SW480 (cell line): ENCODE measurements at places on chromosomes 6 and 20.

GRCh38 chr6:35484921-35485392 lies 11.9 kb downstream of the TEAD3 start:
- peak; percentile 88 for DNase-seq

GRCh38 chr6:113258771-113259170 lies 598.4 kb upstream of the MARCKS start:
- DNase-seq = no peak

- no peak for DNase-seq
Observed at GRCh38 chr6:11140056-11140455, 28.5 kb upstream of the ERVFRD-1 start.

GRCh38 chr6:7728855-7729590 lies 3.1 kb downstream of the BMP6 start:
- DNase-seq = no peak

DNA sequence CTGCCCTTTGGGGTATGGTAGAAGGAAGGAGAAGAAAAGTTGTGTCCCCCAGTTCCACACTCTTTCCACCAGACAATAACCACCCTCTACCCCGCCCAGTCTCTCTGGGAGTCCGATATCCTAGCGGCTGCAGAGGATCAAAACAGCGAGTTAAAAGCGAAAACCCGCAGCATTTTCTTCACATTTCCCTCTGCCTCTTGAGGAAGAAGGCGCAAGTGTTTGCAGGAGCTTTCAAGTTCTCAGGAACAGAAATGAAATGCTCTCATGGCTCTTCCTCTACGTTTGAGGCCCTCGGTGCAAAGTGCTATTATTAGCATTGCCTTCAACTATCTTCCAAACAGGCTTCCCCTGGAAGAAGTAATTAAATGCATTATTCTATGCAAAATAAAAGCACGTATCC lies 52.2 kb upstream of the CCDC167 start:
- no peak for DNase-seq

GRCh38 chr6:38775870-38776269 lies 60.8 kb downstream of the DNAH8 start:
- DNase-seq = no peak

- DNase-seq = no peak
Observed at GRCh38 chr6:72547020-72547419, 74.8 kb upstream of the KCNQ5 start.

DNA sequence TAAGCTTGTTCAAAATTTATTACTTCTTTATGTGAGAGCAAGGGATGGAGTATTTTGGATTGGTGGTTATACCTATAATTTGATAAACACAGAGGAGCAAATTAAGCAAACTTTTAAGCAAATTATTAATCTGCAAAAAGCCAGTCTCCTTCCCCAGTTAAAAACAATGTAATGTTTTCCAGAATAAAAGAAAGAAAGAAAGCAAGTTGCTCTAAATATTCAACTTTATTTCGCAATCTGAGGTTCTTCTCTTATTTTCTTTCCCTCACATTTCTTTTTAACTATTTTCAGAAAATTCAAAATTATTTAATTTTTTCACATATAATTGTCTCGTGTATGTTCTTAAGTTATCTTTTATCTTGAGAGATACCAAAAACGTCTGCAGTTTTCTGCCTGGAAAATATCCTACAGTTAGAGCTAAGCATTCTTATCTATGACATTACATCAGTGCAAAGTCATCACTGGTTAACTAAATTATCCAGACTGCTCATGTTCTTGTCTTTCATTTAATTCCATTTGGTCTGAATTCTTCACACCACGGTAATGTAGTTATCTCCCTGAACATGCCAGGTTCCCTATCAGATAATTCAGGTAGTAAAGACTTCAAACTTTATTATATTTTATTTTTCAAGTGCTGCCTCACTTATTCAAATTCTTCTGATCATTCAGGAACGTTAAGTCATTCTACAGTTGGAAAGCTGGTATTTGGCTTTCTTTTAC lies 3.3 kb upstream of the CNKSR3 start:
- no peak for DNase-seq

DNA sequence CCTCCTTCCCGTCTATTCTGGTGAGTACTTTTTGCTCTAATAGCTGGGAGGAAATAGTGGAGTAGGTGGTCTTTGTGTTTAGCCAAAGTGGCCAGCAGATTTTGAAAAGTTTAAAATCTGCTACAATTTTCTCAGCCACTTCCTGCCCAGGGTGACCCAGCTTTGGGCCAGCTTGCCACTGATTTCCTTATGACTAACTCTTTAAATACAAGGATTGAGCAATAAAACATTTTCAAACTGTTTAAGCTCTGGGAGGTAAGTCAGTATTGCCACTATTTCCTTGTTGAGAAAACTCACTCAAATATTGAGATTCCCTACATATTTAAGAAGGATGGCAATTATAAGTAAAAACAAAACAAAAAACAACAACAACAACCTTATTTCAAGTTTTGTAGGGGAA lies 54.5 kb downstream of the TRMT11 start:
- DNase-seq = no peak

DNA sequence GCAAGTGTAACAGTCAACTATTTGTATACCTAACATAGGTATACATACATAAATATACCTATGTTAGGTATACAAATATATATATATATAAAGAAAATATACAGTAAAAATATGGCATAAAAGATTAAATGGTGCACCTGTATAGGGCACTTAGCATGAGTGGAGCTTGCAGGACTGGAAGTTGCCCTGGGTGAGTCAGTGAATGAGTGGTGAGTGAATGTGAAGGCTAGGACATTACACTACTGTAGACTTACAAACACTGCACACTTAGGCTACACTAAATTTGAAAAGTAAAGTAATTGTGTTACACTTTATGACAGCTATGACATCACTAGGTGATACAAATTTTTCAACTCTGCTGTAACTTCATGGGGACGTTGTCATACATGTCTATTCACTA lies 65.6 kb downstream of the CDC5L start:
- DNase-seq = no peak

DNA sequence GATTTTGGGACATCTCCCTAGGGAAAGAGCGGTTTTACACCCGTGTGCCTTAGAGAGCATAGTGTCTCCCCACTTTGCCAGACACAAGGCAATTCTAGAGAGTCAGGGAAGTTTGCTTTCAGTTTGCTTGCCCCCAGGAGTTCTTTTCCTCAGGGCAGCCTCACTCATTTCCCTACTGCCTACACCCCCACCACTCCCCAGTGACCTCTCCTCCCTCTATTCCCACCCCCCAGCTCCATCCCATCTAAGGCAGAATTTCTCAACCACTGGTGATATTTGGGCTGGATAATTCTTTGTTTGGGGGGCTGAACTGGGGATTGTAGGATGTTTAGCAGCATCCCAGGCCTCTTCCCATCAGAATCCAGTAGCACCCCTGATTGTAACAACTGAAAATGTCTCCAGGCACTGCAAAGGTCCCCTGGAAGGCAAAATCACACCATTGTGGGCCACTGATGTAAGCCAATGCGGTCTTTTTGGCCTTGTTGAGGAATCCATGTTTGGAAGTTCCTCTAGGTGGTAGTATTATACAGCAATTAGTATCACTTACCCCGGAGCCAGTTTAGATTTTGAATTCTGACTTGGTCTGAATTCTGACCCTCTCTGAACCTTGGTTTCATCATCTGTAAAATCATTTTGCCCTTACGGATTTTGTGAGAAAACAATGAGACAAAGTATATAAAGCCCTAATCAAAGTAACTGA lies 1.3 kb downstream of the EPPIN start:
- peak; percentile 68 for DNase-seq

DNA sequence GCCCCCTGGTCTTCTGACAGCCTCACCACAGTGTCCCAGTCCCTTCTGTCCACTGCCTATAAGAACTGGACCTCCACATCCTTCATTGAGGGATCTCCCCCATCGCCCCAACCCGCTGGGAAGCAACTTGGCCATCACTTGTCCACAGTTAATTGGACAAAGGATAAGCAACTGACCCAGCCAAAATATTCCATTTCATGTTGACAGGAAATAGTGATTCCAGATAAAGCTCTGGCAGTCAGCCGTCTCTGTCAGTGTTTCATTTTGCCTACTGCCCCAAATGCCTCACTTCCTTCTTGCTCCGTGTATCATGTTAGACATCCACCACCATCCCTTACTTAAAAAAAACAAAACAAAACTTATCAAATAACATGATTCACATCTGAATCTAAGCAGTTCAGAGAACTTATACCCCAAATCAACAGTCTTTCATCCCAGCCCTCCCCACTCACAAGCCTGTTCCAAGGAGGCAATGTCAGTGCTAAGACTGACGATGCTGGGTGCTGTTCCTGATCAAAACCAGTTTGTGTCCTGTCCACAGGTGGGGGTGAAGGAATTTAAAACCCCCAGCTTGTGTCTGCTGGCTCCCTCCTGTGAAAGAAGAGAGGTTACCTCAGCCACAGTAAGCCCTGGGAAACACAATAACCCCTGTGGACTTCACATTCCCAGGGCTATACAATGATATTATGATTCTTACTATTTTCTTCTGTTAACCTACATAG lies 162.5 kb downstream of the WDR27 start:
- no peak for DNase-seq

GRCh38 chr6:52457096-52457495 lies 37.0 kb downstream of the EFHC1 start:
- DNase-seq = no peak
